ENCODE measurements at places on chromosomes 7 and 10. TPM values are rescaled to one million over a fixed set of nuclear protein-coding genes. Genes with fewer than 3 reads are reported as not detected.

- DNase-seq, result no peak
These were observed 12.6 kb downstream of the TOMM7 start for GRCh38 chr7:22809902-22810642.

DNA sequence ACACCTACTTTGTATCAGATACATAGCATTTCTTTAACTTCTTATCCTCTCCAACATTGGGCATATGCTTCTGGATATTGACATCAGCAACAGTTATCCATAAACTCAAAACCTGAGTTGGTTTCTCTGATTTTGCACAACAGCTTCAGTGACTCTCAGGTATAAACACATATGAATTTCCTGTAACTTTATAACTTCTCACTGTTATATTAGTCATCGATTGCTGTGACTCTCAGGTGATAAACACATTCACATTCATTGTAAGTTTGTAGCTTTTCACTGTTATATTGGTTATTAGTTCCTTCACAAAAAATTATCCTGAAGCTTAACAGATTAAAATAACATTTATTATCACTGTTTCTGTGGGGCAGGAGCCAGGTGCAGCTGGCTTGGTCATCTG lies 57.0 kb downstream of the ASAH2B start:
- no peak for DNase-seq

MRPS24 gene
- 119 TPM for total RNA-seq

GRCh38 chr10:90378524-90379076 lies 479.2 kb downstream of the HTR7 start:
- DNase-seq, result no peak

DNA sequence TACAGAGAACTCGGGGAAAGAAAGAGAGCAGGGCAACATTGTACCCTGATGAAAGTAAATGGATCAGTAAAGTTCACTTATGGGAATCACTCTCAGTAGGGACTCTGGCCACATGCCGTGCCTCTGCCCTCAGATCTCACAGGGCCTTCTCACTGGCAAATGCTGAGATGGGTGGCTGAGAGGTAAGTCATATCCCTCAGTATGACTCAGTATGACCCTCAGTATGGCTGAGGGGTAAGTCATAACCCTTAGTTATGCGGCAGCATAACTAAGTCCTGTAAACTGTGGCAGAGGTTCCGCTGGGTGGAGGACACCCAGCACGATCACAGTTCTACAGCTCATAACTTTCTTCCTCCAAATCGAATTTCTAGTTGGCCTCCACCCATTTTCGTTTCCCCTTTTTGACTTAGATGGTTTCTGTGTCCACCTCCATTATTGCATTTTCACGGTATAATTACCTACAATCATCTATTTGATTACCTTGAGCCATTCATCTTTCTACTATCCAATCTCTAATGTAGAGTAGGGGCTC lies 26.5 kb upstream of the WNT16 start:
- DNase-seq, result no peak

DNA sequence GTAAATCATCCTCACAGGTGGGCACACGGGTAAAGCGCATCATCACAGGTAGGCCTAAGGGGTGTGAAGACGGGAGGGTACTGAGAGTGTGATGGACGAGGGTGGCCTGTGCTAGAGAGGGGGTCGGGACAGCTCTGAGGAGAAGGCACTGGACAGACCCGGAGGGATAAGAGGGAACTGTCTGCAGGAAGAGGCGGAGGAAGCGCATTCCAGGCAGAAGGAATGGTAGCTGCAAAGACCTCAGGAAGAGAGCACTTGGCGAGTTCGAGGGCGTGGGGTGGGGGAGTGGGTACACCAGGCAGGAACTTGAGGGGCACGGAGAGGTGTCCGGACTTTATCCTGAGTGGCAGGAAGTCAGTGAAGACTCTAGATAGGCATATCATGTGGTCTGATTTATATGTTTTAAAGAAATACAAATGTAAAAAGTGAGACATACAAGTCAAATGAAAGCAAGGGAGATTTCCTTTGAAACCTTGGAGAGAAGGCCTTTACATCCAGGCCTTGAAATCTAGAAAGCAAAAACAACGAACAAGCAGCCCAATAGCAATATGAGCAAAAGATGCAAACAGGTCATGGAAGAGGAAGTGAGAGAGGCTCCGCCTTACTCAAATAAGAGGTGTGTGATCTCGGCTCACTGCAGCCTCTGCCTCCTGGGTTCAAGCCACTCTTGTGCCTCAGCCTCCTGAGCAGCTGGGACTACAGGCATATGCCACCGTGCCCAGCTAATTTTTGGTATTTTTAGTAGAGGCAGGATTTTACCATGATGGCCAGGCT lies 3.6 kb downstream of the LHPP start:
- DNase-seq, result no peak

GPR37 gene
- not detected for total RNA-seq

SLC26A3 gene
- total RNA-seq, result not detected

TRPV6 gene
- not detected for total RNA-seq

GRCh38 chr10:117928741-117929140 lies 118.0 kb downstream of the RAB11FIP2 start:
- DNase-seq, result no peak

- peak; percentile 59 for DNase-seq
These were observed 57.5 kb downstream of the UNCX start for GRCh38 chr7:1290026-1290678.

GRCh38 chr10:89966211-89966610 lies 264.8 kb downstream of the KIF20B start:
- DNase-seq, result no peak

SCIN gene
- not detected for total RNA-seq

OR6V1 gene
- not detected for total RNA-seq

All from activated CD4-positive, alpha-beta T cell treated with anti-CD3 and anti-CD28 coated beads, Interleukin-2, amount 10 ng/mL, durations not matched to agents 24 days and 14 days (primary cell).